ENCODE measurements at places on chromosomes 16 and 17. TPM values are rescaled to one million over a fixed set of nuclear protein-coding genes. Genes with fewer than 3 reads are reported as not detected.

MYCBPAP gene
- total RNA-seq: 0.08 TPM

RTN4RL1 gene
- 7.3 TPM for total RNA-seq

C1QTNF8 gene
- not detected for total RNA-seq

CASKIN1 gene
- 0.56 TPM for total RNA-seq

SPN gene
- total RNA-seq: not detected

VMO1 gene
- 1.7 TPM for total RNA-seq

UTS2R gene
- total RNA-seq: not detected
